ENCODE measurements at places on chromosomes 1 and 21.

DNA sequence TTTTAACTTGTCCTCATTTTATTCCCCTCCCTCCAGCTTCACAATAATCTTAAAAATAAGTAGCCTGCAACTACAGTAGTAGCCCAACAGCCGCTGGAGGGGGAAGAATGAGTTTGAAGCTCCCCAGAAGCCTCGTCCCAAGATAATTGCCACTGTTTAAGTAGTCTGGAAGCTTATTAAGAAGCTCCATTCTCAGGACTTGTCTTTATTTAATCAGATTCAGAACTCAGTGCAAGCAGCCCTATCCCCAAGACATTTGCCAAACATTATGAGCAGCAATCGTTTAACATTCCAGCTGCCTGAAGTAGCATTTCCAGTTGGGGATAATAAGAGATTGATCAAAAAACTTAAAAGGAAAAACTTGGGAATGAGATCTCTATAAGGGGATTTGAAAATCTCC lies 106.0 kb downstream of the URB2 start:
- no peak for DNase-seq

DNA sequence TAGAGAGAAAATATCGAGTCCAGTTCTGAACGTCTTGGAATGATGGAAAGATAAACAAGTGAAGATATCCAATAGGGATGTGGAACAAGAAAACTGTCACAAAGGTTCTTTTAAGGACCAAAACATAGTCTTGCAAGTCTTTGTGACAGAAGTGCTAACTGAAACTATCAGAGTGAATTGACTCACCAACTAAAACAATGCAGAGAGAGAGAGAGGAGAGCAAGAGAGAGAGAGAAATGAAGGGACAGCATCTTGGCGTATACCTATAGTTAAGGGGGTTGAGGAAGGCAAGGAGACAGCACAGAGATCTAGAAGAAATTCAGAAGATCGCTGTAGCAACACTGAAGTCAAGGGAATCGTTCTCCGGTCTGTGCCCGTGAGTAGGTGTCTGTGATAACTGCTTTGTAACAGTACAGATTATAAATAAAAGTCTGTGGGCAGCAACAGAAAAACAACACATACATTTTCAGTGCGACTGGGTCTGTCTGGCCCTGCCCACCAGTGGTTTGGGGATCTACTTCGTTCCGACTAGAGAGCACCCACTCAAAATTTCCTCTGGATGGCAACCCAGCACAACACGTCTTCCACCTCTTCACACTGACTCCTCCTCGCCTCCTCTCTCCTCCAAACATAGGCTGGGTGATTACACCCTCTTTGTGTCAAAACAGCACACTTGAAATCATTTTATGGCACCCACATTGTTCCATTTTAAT lies 4.8 kb upstream of the COA6 start:
- no peak for DNase-seq

DNA sequence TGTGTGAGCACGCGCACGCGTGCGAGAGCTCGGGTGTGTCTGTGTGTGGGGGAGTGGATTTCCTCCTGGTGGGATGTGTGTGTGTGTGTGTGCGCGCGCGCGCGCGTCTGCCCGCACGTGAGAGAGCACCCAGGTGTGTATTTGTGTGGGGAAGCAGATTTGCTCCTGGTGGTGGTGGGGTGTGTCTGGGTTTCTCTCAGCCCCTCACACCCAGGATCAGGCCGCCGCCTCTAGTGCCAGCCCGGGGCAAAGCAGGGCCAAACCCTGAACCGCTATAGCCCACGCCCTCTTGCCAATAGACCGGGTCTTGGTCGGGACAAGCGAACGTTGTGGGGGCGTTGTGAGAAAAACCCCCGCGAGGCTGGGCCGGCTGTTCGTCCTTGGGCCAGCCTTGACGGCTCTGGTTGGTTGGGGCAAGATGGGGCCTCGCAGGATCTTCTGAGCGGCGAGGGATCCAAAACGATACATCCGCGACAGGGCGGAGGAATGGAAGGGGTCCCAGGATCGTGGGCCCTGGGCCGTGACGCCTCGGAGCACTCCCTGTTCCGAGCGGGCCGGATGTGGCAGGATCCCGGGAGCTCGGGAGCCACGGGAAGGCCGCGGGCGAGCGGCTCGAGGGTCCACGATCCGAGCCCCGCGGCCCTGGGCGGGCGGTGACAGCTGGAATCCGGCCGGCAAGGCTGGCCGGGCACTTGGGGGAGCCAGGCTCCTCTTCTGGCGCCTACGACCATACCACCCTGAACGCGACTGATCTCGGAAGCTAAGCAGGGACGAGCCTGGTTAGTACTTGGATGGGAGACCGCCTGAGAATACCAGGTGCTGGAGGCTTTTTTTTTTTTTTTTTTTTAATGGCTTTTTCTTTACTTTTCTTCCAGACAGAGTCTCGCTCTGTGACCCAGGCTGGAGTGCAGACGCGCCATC lies 68.2 kb downstream of the RNF187 start:
- no peak for DNase-seq

- no peak for DNase-seq
Measured at GRCh38 chr1:31782421-31783410, 18.6 kb upstream of the ADGRB2 start.

DNA sequence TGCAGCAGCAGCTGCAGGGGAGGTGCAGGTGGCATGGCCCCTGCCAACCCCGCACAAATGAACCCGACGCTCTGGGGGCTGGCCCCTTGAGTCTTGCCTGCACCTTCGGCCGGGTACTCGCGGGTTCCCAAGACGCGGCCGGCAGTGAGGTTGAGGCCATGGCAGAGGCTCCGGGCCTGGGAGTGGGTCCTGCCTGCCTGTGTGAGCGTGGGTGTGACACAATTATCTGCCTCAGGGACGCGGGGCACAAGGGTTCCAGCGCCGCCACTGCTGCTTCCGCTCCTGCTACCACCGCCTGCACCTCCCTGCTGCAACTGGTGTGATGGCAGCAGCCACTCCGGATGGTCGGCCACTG lies 20.9 kb upstream of the TGFB2 start:
- no peak for DNase-seq

GRCh38 chr1:70902211-70902610 lies 145.4 kb downstream of the PTGER3 start:
- DNase-seq = no peak

- no peak for DNase-seq
Measured at GRCh38 chr1:156499194-156499841, 1.3 kb downstream of the MEF2D start.

DNA sequence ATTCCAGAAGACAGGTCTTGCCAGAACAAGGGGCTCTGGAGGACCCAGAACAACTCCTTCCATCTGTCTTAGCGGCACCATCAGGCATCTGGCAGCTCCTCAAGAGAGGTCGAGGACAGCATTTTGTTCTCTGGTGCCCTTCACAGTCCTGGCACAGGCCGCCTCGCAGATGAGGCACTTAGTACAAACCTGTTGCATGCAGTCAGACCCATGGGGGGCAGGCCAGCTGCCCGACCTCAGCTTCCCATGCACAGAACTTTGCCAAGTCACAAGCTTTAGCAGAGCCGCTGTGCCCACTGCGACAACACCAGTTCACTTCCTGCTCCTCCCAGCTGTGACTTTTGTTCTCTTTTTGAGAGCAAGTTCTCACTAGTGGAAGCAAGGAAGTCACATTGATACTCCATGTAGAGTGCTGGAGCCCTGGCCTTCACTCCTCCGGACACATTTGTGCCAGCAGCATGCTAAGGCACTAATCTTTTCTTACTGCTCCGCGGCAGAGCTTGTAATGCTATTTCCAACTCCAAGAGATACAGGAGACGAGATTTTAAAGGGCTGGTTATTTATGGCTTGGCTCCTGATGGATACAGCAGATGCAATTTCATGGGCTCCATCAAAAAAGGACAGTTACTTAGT lies 44.6 kb downstream of the HMGB4 start:
- no peak for DNase-seq

DNA sequence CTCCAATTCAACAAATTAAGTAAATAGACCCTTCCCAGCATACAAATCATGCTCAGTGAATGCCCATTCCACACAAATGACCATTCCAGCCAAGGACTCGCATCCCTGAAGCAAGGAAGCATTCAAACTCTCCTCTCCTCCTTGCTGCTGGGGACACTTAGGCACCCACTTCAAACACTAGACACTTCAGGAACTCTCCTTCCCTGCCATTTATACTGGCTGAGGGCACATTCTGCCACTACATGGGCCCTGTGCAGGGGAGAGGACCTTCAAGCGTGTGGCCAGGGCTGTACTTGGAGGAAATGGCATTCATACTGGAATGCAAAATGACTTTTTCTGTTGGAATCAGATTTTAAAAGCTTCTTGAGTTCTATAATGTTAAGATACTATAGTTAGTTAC lies 22.3 kb downstream of the GJA5 start:
- DNase-seq = no peak

GRCh38 chr1:7373251-7373650 lies 397.8 kb upstream of the VAMP3 start:
- DNase-seq = no peak

DNA sequence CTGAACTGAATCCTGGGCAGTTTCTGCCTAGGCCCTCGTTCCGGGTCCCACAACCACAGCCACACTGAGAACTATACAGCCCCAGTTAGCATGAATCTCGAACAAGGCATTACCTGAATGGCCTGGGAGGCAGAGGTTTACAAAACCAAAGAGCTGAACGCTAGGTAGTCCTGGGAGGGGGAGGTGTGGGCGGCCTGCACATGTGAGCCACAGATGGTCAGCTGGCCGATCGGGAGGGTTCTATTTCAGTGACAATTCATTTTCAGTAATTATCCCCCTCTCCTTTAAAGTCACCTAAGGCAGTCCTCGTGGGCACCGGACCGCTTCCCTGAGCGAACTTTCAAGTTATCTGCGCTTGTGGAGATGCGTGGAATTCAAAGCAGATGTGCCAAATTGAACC lies 111.9 kb downstream of the GLIS1 start:
- DNase-seq = no peak

DNA sequence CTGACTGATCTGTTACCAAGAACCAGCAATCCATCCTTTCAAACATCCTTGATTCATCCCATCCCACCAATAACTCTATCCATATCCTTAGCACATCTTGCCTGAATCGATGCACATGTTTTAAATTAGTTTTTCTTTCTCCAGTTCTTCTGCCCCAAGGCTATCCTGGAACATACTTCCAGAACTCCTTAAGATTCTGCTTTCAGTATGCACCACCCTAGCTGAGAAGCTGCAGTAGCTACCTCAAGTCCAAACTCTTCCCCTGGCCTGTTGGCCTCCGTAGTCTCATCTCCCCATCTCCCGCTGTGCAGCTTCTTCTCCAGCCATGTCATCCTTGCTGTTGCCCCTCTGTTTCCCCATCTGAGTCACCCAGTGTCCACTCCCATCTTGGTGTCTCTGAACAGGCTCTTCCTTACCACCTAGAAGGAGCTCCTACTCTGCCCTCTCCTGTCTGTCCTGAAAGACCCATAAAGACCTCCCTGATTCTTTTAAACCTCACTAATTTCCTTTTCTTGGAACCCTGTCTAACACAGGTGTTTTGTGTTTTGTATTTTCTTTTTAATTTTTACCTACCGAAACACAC lies 108.0 kb downstream of the SGIP1 start:
- no peak for DNase-seq

DNA sequence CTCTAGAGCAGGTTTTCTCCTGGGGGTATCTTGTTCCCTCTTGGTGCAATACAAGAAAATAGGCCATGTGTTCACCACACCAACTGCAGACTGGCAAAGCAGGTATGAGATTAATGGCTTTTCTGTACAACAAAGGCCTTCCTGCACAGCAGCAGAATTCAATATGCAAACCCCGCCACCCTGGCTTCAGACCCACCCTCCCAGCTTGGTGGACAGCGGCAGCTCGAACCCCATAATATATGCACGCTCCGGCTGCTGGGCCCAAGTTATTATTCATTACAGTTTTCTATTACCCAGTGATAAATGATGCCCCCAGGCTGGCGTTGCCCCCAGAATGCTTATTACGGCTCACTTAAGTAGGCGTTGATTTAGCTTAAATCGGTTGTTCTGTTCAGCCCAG lies 144.2 kb downstream of the RRAGC start:
- no peak for DNase-seq

- no peak for DNase-seq
Measured at GRCh38 chr1:67611846-67612245, 73.2 kb upstream of the GADD45A start.

DNA sequence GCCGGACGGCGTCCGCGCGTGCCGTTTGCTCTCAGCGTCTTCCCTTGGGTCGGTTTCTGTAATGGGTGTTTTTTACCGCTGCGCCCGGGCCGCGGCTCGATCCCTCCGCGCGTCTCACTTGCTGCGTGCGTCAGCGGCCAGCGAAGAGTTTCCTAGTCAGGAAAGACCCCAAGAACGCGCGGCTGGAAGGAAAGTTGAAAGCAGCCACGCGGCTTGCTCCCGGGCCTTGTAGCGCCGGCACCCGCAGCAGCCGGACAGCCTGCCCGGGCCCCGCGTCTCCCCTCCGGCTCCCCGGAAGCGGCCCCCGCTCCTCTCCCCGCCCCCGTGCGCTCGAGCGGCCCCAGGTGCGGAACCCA lies 159.8 kb downstream of the RUNX1 start:
- DNase-seq = no peak

DNA sequence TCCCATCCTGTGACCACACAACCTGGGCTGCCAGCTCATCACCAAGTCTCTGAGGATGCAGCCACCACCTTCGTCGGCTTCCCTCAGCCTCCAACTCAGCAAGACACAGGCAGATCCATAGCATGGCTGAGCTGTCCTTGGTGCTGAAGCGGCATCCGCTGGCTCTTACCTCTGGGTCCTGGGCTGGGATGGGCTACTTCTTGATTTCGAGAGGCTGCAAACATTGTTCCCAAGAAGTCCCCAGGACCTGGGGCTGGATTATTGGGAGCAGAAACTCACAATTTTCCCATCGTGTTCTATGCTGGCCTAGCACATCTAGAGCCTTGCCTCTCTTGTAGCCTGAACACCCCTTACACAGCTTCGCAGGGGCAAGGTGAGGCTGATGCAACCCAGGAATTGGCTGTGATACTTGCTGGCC lies 24.9 kb upstream of the C1QA start:
- no peak for DNase-seq

DNA sequence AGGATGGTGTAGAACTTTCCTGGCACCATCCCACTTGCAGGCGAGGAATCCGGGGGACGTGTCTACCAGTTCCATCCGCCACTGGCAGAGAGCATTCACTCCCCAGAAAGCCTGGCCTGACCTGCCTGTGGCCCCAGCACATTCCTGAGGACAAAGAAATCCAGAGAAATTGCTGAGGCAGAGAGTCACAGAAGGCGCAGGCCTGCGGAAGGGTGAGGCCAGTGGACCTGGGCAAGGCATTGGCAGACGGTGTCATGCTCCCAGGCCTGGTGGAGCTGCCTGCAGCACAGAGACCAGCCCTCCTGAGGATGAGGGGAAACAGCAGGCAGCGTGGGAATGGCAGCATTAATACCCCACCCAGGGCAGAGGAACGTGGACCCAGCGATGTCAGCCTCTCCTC lies 81.2 kb upstream of the F3 start:
- DNase-seq = no peak

GRCh38 chr1:145708063-145708462 lies 895 bp upstream of the PDZK1 start:
- no peak for DNase-seq

DNA sequence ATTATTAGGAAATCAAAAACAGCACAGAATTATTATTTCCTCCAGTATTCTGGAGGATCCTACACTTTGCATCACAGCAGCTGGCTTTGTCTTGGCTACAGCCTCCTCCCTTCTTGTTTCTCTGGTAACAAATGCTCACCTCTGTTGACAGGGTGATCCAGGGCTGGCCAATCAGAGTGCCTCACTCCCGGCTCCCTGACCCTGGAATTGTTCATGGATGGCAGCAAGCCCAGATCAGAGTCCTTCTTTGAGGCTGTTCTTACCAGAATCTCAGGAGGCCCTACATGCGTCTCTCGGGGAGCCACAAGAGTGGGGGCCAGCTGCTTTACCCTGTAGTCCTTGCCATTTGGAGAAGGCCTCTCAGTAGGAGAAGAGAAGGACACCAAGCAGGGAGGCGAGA lies 48.4 kb upstream of the IGSF5 start:
- DNase-seq = no peak
